ENCODE measurements at places on chromosomes 4 and X.

DNA sequence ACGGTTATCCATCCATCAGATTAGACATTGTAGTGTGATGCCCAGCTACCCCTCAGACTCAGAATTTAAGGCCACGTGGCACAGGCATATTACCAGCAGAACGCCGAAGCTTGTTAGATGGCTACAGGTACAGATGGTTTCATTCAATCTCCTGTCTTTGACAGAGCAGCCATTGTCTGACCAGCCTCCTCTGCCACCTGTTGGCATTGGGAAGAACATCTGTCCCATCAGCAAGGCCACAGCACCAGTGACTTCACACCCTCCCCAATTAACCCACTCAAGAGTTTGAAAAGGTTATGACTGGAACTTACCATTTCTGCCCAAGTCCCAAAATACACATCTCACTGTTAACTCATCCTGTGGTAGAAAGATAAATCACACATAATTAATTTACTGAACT, 22.0 kb upstream of the PHKA2 start:
- no peak for DNase-seq

GRCh38 chr4:47913861-47914219, 543 bp downstream of the NFXL1 start:
- no peak for DNase-seq

GRCh38 chrX:85084770-85085393, 81.2 kb downstream of the APOOL start:
- DNase-seq: peak; percentile 2

DNA sequence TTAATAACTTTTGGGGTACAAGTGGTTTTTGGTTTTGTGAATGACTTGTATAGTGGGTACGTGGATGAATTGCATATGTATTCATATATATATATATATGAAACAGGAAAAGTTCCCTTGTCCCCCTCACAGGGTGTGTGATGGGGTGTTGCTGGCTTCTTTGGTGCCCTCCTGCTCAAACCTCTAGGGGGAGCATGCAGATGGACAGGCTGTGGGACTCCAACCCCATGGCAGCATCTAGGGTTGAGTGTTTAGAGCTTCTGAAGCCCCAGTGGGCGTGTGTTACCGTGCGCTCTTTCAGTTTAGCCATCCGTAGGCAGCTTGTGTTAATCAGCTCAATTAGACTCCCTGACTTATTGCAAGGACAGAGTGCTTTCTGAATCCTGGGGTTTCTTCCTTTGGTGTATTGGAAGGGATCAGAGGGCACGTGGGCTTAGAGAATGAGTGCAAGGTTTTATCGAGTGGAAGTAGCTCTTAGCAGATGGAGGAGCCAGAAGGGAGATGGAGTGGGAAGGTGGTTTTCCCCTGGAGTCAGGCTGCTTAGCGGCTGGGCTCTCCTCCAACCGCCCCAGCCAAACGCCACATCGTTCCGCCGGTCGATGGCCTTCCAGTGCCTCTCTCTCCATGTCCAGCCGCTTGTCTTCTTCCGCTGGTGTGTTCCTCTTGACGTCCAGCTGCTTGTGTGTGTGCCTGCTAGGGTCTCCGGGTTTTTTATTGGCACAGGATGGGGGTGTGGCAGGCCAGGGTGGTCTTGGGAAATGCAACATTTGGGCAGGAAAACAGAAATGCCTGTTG, 674.4 kb upstream of the LCORL start:
- DNase-seq: no peak

- DNase-seq: no peak
These were observed 20.4 kb downstream of the ADGRL3 start for GRCh38 chr4:61220556-61220955.

GRCh38 chr4:38173935-38174518, 213.8 kb downstream of the PTTG2 start:
- no peak for DNase-seq

DNA sequence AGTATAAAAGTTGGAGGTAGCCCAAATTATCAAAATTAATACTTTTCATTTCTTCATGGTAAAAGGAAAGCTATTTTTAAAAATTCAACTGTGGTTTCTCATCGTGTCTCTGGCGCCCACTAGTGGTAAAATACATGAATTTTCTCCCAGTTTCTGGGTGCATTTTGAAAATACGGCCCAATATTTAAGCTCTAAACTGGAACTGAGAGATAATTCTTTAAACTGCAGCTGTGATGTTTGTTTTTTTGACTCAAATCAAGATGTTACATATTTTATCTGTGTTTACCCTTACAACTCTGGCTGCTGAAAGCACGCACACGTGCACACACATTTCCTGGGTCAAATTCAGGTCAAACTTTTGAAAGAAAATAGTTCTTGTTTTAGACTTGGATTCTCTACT, 123.9 kb upstream of the ACSL4 start:
- no peak for DNase-seq

GRCh38 chrX:112254896-112255295, 172.3 kb upstream of the TRPC5 start:
- no peak for DNase-seq

DNA sequence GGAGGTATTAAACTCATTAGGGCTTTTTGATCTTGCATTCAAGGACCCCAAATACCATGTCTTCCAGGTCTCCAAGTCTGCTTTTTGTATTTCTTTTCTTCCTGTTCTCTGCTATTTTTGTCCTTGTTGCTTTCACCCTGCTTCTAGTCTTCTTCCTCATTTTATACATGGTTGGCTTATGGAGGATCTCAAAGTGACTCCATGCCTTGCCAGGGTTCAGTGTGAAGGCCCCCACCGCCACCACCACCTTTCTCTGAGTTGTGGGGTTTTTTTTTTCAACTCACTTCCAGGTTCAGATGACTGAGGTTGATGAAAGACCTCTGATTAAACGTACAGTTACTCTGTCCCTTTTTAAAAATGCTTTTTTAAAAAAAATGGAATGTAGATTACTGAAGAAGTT, 96.3 kb downstream of the MAML3 start:
- DNase-seq: no peak

DNA sequence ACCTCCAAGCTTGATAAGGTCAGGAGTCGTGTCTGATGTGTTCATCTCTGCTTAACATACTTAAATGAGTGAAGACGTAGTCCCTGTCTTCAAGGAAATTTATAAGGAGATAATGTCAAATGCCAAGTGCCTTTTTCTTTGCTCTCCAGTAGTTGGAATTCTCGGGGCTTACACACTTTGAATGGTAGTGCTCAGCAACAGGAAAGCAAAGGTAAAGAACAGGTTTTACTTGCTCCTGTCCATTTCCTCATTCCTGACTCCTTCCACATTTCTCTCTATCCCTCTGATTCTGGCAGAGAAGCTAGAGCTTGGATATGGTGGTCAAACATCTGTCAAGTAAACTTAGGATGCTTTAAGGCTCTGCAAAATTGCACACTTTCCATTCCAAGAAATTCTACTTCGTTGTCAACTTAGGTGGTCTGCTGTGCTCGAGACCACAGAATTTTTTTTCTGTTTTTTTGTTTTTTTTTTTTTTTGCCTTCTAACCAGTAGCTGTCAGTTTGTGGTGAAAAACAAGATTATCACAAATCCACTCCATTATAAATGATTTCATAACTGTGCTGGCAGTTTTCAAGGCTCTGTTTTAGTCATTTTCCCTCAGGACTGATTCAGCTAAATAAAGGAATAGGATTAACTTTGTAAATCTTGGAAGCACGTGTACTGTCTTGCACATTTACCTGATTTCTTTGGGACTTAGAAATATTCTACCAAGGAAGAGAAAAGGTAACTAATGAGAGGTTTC, 180.8 kb upstream of the ANXA3 start:
- DNase-seq: no peak

GRCh38 chr4:169079942-169080827, 70.1 kb upstream of the CBR4 start:
- DNase-seq: peak; percentile 61

- no peak for DNase-seq
These were observed 303.0 kb upstream of the PRPS2 start for GRCh38 chrX:12488220-12488619.

DNA sequence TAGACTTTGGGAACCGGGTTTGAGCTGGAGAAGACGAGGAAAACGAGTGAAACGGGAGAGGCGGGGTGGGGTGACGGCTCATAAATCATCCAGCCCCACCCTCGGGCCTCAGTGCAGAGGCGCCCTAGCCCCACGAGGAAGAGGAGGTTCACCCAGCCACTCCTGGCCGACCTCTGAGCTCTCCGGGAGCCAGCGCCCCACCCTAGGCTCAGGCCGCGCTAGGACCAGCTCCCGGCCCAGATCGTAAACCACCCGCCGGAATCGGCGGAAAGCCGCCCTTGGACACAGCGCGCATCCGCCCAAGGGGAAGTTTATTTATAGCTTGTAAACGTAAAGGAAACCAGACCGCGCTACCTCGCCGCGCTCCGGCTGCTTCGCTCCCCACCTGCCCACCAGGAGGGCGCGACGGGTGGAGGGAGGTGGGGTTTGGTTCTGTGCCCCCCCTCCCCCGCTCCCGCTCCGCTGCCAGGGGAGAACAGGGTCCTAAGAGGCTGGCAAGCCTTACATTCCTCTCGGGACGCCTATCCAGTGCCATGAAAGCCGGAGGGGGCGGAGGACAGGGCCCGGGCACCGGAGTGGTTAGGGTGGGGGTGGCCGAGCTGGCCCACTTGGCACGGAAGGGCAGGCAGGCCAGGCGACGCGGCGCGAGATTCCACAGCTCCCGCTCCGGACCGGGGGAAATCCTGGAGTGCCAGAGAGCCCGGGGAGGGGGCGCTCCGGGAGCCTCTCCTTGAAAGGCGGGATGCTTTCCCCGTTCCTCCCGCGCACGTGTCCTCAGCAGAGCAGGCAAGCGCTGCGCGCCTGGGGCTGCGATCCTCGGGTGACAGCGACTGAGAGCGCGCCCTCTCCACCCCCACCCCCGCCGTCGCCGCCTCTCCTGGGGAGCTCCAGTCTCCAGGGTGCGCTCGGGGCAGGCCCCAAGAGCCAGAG, 84.2 kb downstream of the BCOR start:
- no peak for DNase-seq

- no peak for DNase-seq
These were observed 17.0 kb upstream of the PAPSS1 start for GRCh38 chr4:107736924-107737448.

DNA sequence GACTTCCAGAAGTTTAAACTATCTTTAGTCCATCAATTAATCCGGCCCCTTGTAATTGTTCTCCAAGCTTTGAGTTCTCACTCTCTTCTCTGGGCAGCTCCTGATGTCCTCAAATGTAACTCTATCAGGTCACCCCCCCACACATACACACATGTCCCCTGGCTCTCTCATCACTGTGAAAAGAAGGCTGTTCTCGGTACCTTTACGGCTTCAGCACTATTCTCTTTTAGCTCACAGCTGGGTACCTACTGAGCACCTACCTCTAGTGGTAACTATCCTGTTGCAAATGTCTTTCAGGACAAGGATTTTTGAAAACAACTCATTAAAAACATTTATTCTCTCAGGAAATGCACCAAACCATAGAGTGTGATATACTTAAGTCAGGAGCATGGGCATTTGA, 115.4 kb downstream of the IQCM start:
- no peak for DNase-seq

- no peak for DNase-seq
These were observed 413.6 kb downstream of the TRIML1 start for GRCh38 chr4:188552741-188553275.

DNA sequence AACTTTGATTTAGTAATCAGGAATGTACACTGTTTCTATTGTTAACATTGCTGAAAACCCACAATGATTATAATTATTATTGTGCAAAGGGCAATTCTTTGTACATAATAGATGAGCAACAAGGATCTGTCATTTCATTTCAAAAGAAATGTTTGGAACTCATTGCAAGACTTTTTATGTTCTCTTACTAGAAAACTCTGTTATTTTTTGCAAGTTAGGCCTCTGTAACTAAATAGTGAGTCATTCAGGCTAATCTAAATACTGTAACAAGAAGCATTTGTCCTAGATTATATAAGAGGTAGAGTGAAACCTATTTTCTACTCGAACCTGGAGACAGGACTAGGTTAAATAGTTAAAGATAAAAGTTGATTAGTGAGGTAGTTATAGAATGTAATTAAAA, 93.2 kb upstream of the FAM47B start:
- peak; percentile 48 for DNase-seq

GRCh38 chrX:124931958-124932357, 387.7 kb upstream of the TEX13C start:
- no peak for DNase-seq

DNA sequence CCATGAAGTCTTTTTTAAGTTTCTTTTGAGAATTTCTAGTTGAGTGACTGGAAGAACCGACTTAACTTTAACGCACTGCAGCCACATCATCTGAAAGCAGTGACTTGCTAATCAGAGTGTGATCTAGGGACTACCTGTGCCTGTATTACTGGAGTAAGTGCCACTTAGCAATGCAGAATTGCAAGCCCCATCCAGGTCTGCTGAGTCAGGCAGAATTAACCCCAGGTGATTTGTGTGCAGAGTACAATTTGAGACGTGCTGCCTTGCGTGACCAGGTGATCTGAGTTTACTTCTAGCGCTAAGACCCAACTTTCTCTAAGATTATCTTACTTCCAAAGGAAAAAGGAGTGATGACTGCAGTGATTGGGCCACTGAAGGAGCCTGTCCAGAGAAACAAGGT, 85.3 kb downstream of the CLCN4 start:
- DNase-seq: no peak

DNA sequence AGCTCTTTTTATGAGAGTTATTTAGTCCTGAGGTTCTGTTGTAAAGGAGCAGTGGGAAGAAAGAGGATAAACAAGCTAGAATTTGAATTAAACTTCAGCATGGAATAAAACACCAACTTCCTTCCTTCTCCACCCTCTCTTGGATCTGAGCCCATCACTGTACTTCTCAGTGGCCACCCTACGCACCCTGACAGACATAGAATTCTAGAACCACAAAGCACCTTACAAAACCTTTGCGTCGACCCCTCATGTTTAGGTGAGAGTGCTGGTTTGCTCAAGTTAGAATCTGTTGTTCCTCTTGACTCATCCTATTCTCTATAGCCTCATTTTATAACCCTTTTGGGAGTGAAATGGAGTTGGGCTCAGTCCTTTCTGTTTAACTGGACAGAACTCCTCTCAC, 84.6 kb upstream of the RPL34 start:
- no peak for DNase-seq

DNA sequence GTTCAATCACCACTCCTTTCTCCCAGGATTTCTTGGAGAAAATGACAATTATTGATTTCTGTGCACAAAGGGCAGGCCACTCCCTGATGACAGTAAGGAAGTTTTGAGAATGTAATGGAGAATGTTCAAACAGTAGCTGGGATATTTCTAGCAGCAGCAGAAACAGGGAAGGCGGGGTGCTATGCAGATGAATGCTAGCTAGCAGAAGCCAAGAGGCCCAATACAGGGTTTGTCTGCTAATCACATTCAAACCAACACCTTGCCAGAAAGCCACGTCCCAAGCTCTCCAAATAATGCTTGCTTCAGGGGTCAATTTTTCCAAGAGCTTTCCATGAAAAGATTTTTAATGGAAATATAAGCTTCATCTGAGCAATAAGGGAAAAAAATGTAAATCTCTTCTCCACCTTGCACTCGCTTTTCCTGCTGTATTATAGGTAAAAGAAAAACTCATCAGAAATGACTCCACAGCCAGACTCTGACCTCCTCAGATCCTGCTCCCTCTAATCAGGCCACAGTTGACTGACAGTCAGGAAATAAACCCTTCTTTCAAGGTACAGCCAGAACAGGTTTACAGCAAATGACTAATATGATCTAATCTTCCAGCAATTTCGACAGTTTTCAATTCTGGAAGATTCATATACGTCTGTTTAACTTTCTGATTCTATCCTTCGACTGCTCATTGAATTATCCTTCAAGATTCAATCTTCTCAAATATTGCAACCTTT, 84.7 kb upstream of the PCDH19 start:
- DNase-seq: no peak

- no peak for DNase-seq
These were observed 188.4 kb upstream of the VEGFC start for GRCh38 chr4:176981074-176981473.

- no peak for DNase-seq
These were observed 74.4 kb downstream of the SEC24D start for GRCh38 chr4:118761397-118762016.
